ENCODE measurements at places on chromosomes 16 and 17.

DNA sequence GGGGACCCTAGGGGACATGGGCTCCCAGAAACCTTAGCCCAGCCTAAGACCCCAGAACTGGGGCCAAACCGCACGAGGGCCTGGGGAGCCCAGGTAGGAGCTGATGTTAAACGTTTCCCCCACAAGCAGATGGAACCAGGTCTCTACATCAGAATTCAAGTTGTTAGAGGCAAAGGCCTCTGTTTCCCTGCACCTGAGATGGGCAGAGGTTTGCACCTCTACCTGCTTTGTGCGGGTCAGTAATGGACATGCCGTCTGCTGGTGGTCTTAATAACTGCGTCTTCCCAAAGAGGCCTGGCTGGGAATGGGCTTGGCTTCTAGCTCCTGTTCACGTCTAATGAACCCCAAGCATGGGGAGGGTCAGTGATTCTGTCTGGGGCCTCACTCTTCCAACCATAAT lies 79.1 kb downstream of the NDE1 start:
- DNase-seq: no peak

DNA sequence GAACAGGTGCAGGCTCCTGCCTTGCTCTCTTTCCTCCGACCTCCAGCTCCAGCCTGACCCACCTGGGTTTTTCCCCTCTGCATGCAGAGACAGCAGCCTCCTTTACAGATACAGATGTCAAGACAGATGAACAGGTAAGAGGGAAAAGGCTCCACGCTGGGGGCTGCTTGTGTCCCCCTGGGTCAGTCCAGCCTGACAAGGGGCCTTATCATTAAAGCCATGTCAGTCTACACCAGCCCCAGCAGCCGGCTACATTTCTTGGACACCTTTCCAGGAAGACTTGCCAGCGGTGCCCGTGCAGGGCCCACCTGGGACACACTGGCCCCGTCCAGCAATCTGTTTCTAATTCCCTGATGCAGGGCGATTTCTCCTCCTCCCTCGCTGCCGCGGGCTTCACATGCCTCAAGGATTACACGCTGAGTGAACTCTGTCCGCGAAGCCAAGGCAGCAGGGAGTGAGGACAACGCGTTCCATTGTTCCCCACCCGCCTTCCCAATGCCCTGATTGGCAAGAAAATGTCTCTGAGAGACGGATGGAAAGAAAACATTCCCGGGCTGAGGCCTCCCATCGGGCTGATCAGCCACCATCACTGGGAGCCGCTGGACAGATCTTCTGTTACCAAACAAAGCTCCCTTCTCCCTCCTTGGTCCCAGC lies 184.7 kb downstream of the C16orf95 start:
- no peak for DNase-seq

DNA sequence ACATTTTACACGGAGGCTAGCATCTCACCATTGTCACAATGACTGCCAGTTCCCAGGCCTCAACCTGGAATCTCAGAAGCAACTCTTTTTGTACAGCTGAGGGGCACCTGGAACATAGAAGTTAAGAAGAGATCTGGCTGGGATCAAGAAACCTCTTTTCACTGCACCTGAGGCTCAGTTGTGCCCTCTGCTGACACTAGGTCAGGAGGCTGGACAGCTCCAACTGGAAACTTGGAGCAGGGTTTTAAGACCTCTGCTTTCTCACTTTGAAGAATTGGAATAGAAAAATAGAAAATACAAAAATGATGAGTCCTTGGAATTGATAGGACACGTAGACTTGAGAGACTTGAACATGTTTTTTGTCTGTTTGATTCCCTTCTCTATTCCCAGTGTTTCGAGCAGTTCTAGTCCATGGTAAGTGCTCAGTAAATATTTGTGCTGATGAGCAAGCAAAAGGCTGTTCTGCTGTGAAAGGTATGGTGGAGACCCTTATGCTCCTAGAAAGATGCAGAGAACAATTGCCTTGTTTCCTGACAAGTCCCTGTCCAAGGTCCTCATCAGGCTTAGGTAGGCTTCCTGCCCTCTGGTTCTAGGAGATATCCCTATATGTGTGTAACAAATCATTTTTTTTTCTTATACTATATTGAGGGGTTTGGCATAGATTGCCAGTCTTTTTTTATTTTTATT lies 13.6 kb upstream of the PPM1D start:
- DNase-seq: no peak

GRCh38 chr17:28127196-28127595 lies 84.7 kb downstream of the NLK start:
- DNase-seq: no peak

GRCh38 chr17:29126268-29126930 lies 53.8 kb downstream of the MYO18A start:
- DNase-seq: no peak

DNA sequence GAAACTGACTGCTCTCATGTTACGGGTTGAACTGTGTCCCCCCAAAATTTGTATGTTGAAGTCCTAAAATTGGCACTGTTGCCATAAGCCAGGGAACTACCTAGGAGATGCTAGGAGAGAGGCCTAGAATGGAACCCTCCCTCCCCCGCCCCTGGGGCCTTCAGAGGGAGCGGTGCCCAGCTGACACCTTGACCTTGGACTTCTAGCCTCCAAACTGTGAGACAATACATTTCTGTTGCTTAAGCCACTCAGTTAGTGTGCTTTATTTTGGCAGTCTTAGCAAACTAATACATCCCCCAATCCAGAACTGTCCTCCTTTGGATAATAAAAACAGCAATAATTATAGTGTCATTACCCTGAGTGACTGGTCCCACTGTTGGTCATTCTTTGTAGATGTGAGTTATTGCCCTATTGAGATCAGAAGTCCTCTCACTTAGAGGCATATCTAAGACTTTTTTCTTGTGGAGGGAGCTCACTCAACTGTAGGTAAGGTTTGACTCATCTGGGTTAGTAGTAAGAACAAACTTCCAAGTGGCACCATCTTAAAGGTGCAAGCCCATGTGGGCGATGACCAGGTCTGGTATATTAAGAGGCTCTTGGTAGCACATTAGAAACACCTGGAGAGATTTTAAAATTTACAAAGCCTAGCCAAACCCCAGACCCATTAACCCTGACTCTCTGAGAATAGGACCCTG lies 93.0 kb upstream of the HLF start:
- no peak for DNase-seq

GRCh38 chr17:78893684-78894083 lies 9.3 kb downstream of the CEP295NL start:
- DNase-seq: no peak

DNA sequence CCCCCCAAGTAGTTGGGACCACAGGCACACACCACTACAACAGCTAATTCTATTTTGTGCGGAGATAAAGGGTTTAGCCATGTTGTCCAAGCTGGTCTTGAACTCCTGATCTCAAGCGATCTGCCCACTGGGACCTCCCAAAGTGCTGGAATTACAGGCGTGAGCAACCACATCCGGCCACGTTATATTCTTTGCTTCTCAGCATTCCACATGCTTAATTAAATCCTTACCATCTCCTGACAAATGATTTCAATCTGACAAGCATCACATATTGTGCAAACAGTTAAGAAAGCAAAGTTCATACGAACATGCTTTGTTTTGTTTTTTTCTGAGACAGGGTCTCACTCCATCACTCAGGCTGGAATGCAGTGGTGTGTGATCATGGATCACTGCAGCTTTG lies 18.2 kb downstream of the HIGD1B start:
- DNase-seq: no peak

DNA sequence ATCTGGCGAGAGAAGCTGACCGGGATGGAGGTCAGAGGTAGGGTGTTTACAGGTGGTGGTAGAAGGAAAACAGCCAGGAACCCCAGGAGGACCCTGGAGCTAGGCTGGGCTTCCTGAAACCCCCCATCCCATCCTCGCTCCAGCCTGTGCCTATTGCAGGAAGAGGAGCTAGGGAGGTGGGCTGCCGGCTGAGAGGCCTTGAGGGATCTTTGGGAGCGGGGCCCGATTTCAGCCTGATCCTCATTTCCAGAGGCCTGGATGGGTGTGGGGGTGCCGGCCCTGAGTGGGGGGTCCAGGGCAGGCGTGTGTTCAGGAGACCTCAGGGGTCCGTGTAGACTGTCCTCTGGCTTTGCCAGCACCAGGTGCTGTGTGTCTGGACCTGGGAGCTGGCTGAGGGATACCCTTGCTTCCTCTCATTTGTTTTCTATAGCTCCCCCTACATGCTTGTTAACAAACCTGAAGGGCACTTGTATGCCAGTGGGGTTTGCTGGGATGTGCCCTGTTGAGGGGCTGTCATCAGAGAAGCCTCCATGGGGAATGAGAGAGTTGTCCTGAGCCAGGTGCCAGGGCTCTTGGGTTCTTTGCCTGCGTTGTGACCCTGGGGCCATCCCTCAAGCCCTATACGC lies 18.9 kb upstream of the RAP1GAP2 start:
- DNase-seq: no peak

GRCh38 chr16:57998486-57998885 lies 2.0 kb downstream of the ZNF319 start:
- DNase-seq: peak; percentile 86

DNA sequence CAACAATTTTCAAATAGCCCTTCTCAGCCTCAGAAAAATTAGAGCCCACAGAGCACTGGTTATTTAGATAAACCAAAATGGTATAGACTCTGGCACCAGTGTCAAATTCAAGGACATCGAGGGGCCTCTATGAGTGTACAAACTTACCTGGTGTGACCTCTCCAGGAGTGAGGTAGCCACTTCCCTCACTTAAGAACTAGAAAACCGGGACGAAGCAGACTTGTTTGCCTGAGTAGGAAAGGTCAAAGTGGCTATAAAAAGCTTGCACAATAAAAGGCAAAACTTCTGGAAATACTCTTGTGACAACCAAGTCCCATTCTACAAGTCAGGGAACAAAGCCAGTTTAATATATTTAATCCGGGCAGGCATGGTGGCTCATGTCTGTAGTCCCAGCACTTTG lies 39.2 kb upstream of the PRSS54 start:
- DNase-seq: no peak

- DNase-seq: peak; percentile 100
Observed at GRCh38 chr16:3400779-3401688, at the start of the genes ZNF174 and ZSCAN32. Gene ZNF174, plus strand, starts transcription at chr16:3401215. Its CDS starts 790 bp downstream, at chr16:3402005. Gene ZSCAN32, minus strand, starts transcription at chr16:3401004. Its CDS starts 3,447 bp downstream, at chr16:3397557.

- DNase-seq: no peak
Observed at GRCh38 chr17:6043405-6043804, 26.8 kb upstream of the WSCD1 start.

- no peak for DNase-seq
Observed at GRCh38 chr17:29619251-29619650, 3.5 kb downstream of the CORO6 start.

DNA sequence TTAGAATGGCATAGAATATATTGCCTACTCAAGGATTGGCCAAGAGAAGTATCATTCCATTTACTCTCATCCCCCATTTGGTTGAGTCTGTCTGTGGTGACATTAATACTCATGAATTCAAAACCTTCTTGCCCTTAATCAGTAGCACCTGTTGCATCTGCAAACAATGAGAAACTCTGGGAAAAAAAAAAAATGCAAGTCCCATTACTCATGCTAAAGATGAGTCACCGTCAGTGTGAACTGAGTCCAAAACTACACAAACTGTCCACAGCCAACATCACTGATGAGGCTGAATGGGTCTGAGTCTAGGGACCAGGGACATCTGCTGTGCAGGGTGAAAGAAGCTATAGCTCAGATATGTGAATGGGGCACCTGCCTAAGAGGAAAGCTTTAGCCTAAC lies 96.9 kb upstream of the ADAMTS18 start:
- DNase-seq: no peak

DNA sequence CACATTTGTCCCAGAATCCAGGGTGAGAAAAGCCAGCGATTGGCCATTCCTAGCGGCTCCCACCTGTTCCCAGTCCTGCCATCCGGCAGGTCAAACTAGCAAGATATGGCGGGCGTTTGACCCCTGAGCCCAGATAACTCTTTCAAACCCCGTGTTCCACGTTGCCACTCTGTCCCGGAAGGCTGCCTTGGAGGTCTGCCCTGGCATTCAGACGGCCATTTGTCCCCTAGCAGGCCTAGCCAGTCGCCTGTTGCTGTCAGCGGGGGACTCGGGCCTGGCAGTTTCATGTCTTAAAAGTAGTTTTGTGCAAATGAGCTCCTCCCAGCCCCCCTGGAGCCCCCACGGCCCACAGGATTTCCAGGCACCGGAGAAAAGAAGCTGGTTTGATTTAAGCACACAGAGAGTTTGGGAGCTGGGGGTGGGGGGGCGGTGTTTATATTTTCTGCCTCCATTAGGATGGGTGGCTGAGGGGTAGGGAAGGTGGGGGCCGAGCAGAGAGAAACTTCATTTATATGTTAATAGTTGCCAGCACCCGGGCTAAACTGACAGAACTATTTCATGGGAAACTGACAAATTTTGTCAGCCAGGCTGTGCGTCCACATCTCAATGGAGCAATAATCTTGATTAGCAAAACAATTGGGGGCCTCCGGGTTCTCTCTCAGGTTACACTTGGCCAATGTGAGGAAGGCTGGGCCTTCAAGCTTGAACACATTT lies 240.9 kb upstream of the SALL1 start:
- no peak for DNase-seq

DNA sequence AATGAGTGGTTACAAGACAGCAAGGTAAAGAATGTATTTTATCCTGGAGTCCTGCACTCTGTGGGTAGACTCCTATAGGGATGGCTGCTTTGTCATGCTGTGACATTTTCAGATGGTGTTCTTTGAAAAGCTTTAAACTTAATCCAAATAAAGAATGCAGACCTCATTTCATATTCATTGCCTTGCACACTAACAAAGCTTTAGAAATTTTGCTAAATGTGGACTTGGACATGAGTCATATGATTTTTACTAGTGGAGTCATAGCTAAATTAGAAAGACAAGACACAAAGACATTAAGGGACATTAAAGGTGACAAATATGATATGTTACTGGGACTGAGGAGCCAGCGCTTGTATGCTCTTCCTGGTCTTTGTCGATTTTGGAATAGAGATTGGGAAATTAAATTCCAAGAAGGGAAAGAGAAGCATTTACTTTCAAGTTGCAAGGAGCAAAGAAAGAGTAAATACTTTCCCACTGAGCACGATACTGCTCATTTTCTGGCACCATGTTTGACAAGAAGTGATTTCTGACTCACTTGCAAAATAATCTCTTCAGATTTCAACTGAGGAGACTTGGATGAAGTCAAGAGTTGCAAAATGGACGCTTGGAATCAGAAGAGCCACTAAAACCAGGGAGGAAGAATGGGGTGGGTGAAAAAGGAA lies 152.9 kb upstream of the MYOCD start:
- DNase-seq: no peak

DNA sequence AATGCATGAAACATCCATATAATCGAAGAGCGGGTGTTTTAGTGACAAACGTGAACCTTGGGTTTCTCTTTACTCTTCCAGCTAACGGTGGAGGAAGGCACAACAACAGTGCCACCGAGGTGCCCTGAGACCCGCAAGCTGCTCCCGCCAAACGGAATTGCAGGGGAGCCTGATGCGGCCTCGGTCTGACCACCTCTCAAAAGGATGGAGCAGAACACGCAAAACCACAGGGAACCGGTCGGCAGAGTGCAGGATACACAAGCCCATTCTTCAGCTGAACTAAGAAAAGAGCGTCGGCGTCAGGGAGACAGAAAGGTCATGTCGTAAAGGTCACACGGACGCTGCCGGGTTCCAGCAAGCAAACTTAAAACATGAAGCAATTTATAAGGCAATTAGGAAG lies 109.5 kb upstream of the ZNF750 start:
- peak; percentile 34 for DNase-seq

All from activated effector memory CD4-positive, alpha-beta T cell treated with anti-CD3 and anti-CD28 coated beads, Interleukin-2, amount 50 U/mL, for 16 hours (primary cell).